ENCODE measurements at places on chromosomes 5 and 9. TPM values are rescaled to one million over a fixed set of nuclear protein-coding genes. Genes with fewer than 3 reads are reported as not detected.

Gene PRELID2
- 16.2 TPM for total RNA-seq

DNA sequence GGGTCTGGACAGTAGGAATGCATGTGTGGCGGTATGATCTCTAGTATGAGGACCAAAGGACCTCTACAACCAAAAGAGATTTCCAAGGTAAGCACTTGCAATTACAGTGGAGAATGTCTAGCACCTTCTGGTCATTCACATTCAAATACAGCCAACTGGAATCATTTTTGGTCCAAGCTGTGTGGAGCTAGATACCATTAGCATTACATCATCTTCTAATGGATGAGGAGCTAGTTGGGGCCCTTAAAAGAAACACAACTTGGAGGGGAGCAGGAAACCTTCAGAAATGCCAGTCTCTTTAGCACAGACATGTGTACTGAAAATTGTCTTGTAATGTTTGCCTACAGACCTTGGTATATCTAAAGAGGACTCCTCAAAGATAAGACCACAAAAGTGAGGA lies 244.7 kb downstream of the BNC2 start:
- H3K4me3 ChIP-seq, result no peak overlapping the region
- peaks cover 41% of the 10 kb centered on the region for H3K4me1 ChIP-seq
- H3K27me3 ChIP-seq, result no peaks in the 10 kb centered on the region
- no peak for DNase-seq
- H3K36me3 ChIP-seq, result no peaks in the 10 kb centered on the region

- no peak overlapping the region for H3K4me3 ChIP-seq
- no peak overlapping the region for H3K27ac ChIP-seq
- no peak for DNase-seq
- H3K27me3 ChIP-seq, result no peaks in the 10 kb centered on the region
These were observed 191.0 kb downstream of the GLIS3 start for GRCh38 chr9:4108754-4109465.

DNA sequence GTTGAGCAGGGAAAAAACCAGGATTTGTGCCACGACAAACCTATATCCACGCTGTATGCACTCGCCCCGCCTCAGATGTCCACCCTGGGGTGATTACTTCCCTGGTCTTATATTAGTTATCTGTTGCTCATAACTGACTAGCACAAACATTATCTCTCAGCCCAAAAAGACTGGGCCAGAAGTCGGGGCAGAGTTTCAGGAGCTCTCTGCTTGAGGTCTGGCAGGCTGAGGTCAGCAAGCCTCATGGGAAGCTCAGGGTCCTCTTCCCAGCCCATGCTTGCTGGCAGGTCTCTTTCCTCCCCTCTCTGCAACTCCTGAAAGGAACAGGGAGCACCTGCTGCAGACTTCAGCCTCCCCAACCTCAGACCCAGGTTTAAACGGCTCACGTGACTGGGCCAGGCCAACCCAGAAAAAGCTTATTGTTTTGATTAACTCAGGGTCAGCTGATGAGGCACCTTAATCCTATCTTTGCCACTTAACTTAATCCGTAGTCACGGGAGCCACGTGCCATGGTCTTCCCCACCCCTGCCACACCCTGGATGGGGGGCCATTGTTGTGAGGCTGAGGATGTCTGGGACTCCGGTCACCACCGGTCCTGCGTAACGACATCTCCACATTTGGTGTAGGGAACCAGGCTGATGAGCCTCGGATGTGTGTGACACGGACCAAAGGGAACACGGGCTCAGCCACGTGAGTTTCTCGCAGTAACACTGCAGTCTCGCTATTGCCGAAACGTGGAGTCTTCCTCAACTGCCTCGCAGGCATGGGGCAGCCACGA lies 123.7 kb upstream of the IRX4 start:
- H3K4me3 ChIP-seq, result no peak overlapping the region
- no peaks in the 10 kb centered on the region for H3K27me3 ChIP-seq
- no peak overlapping the region for H3K27ac ChIP-seq
- no peaks in the 10 kb centered on the region for H3K36me3 ChIP-seq

DNA sequence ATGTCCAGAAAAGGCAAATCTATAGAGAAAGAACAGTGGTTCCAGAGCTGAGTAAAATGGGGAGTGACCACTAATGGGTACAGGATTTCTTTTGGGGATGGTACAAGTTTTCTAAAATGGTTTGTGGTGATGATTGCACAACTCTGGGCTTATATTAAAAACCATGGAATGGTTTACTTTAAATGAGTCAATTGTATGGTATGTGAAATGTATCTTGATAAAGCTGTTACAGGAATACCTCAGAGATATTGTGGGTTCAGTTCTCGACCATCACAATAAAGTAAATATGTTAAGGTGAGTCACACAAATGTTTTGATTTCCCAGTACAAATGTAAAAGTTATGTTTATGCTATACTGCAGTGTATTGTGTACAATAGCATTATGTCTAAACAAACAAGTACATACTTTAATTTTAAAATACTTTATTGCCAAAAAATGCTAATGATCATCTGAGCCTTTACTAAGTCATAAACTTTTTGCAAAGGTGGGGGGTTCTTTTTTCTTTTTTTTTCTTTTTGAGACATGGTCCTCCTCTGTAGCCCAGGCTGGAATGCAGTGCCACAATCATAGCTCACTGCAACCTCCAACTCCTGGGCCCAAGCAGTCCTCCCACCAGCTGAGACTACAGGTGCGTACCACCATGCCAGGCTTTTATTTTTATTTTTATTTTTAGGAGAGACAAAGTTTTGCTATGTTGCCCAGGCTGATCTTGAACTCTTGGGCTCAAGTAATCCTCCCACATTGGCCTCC lies 65.9 kb downstream of the SHOC1 start:
- H3K4me3 ChIP-seq, result no peak overlapping the region
- H3K4me1 ChIP-seq, result no peaks in the 10 kb centered on the region
- no peak for DNase-seq

- H3K36me3 ChIP-seq, result no peaks in the 10 kb centered on the region
- H3K27me3 ChIP-seq, result no peaks in the 10 kb centered on the region
- DNase-seq, result no peak
- no peaks in the 10 kb centered on the region for H3K4me1 ChIP-seq
- no peak overlapping the region for H3K27ac ChIP-seq
These were observed 96.8 kb upstream of the PJA2 start for GRCh38 chr5:109506556-109506955.

DNA sequence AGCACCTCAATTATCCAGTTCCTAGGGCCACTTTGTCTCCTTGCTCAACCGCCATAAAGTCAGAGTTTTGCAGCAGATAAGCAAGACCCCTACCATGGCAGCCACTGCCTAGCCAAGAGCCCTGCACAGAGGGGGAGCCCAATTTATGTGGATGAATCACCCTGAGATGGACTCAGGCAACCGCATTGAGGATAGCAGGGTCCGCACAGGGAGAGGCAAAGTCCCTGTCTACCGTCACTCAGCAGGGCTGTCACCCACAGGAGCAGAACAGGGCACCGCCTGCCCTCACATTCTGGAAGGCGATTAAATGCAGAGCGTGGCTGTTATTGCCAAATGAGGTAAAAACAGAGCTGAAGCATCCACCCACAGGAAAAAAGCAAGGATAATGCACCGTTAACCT lies 1.7 kb downstream of the FBP2 start:
- no peak overlapping the region for H3K27ac ChIP-seq
- no peak for DNase-seq
- H3K4me1 ChIP-seq, result no peaks in the 10 kb centered on the region
- no peak overlapping the region for H3K4me3 ChIP-seq
- H3K27me3 ChIP-seq, result no peaks in the 10 kb centered on the region
- no peaks in the 10 kb centered on the region for H3K36me3 ChIP-seq

DNA sequence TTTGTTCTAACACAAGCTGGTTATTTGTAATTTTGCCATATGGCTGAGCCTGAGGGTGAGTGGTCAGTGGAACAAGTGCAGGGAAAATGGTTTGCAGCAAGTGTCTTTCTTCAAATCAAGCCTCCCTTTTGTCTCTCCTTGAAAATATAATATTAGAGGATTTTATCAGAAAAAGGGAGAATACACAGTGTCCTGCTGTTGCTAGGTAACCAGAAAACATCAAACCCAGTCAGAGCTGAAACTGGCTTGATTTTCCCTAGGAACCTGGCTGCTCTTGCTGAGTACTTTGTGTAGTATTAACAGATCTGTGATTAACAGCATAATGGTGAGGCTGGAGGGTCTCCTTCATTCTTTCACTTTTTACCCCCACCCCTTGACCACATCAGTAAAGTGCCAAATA lies 314.0 kb downstream of the ARHGEF28 start:
- no peak overlapping the region for H3K27ac ChIP-seq
- H3K36me3 ChIP-seq, result no peaks in the 10 kb centered on the region
- DNase-seq, result no peak
- H3K4me3 ChIP-seq, result no peak overlapping the region

- no peak overlapping the region for H3K27ac ChIP-seq
- peaks cover 5% of the 10 kb centered on the region for H3K4me1 ChIP-seq
- H3K36me3 ChIP-seq, result no peaks in the 10 kb centered on the region
- H3K4me3 ChIP-seq, result no peak overlapping the region
- DNase-seq, result no peak
- no peaks in the 10 kb centered on the region for H3K27me3 ChIP-seq
These were observed 427.9 kb downstream of the KCTD16 start for GRCh38 chr5:144598451-144599068.

DNA sequence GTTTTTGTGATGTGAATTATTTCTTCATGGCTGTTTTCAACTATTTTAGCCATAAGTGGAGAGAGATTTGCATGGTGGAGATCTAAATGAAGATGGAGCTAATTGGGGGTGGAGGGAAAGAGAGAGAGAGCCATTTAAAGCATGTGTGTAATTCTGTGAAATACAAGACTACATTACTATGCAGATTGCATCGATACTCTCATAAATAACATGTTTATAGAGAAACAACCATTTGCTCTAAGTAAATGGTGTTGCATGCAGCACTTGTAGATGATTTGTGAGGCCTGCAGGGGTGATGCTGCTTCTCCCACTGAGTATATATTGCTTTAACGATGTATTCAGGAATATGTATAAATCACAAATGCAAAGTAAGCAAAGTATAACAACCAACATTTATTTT lies 270.2 kb upstream of the RIOK2 start:
- no peak overlapping the region for H3K4me3 ChIP-seq
- H3K27me3 ChIP-seq, result no peaks in the 10 kb centered on the region
- H3K36me3 ChIP-seq, result no peaks in the 10 kb centered on the region
- H3K27ac ChIP-seq, result no peak overlapping the region
- no peak for DNase-seq
- no peaks in the 10 kb centered on the region for H3K4me1 ChIP-seq

DNA sequence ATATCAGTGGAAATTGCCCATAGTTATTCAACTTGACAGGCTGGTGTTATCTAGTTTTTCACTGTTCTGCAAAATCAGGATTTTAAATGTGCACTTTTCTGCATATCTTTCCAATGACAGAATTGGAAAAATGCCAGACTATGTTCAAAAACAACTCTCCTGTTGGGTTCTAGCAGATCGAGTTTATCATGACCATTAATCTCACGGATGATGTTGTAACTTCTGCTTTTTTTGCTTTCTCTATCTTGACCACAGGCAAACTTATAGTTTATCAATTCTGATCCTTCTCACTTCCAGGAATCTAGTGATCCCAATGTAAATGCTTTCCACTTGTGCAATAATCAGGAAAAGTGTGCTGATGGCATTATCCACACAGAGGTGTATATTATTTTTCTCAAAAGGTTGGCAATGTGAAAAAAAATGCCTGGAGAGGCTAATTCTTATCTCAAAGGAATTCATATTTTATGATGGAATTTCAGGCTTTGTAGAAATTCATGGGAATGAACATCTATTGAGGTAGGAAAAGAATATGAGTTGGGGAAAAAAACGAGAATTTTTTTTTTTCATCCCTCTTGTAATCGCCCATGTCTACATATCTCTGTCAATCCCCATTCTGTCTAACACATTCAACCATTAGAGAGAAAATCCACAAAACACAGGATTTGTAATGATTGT lies 73.6 kb upstream of the DAB2 start:
- peaks cover 5% of the 10 kb centered on the region for H3K4me1 ChIP-seq
- no peaks in the 10 kb centered on the region for H3K36me3 ChIP-seq
- no peak overlapping the region for H3K4me3 ChIP-seq
- H3K27ac ChIP-seq, result no peak overlapping the region
- H3K27me3 ChIP-seq, result no peaks in the 10 kb centered on the region

GRCh38 chr9:73539881-73540390 lies 388.3 kb downstream of the ANXA1 start:
- H3K4me3 ChIP-seq, result no peak overlapping the region
- no peaks in the 10 kb centered on the region for H3K4me1 ChIP-seq
- no peaks in the 10 kb centered on the region for H3K27me3 ChIP-seq
- H3K36me3 ChIP-seq, result no peaks in the 10 kb centered on the region
- no peak overlapping the region for H3K27ac ChIP-seq

- H3K27me3 ChIP-seq, result no peaks in the 10 kb centered on the region
- H3K4me3 ChIP-seq, result no peak overlapping the region
- no peak overlapping the region for H3K27ac ChIP-seq
These were observed 609.6 kb downstream of the TAF11L14 start for GRCh38 chr5:18243846-18244245.

DNA sequence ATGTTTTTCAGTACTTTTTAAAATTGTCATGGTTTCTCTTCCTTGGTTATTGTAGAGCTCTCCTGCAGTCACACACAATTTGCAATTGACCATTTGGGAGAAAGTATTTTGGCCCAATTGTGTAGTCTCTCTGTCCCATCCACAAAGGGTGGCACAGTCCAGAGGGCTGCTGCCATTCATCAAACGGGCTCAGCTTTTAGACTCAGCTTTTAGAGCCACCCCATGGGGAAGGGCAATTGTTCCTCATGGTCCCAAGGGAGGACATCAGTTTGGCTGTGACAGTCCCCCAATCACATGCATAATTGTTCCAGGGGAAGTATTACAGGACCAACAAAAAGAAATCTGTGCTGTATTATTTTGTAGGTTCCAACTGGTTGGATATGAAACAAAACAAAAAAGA lies 207.6 kb downstream of the ZNF462 start:
- no peaks in the 10 kb centered on the region for H3K27me3 ChIP-seq
- no peaks in the 10 kb centered on the region for H3K4me1 ChIP-seq
- H3K4me3 ChIP-seq, result no peak overlapping the region
- no peaks in the 10 kb centered on the region for H3K36me3 ChIP-seq
- no peak overlapping the region for H3K27ac ChIP-seq

- H3K27ac ChIP-seq, result no peak overlapping the region
- no peaks in the 10 kb centered on the region for H3K36me3 ChIP-seq
- H3K4me1 ChIP-seq, result no peaks in the 10 kb centered on the region
- no peak overlapping the region for H3K4me3 ChIP-seq
These were observed 69.7 kb downstream of the SH3GL2 start for GRCh38 chr9:17648516-17648915.

DNA sequence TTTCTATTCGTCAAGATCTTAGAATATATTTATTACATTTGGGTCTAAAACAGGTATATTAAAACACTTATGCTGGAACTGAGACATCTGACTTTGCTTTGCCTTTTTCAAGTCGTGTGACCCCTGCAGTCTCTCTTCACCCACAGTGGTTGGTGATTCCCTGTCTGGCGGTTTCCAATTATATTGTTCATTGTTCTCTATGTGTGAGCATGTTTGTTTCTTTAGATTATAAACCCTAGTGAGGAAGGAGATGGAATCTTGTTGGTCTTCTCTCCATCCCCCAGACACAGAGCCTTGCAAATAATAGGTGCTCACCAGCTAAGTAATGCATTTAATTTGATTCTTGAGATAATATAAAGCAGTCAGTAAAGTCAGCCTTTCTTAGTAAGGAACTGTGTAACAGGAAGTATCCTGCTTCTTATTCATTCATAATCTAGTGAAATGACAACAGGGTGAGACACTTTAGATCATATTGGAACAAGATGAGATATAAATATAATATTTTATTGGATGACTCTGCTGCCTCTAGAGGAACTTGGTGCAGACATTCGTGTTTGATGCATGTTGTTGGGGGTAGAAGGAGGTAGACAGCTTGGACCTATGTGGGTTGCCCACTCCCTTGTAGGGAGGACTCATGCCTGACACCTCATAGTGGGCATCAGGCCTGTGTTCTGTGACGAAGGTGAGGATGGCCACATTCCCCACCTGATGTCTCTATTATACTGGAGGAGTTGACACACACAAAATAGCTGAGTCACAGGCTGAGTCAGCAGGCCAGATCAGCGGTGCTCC lies 88.1 kb downstream of the FGF1 start:
- peaks cover 5% of the 10 kb centered on the region for H3K4me1 ChIP-seq
- H3K4me3 ChIP-seq, result no peak overlapping the region
- H3K27ac ChIP-seq, result no peak overlapping the region
- no peaks in the 10 kb centered on the region for H3K27me3 ChIP-seq
- H3K36me3 ChIP-seq, result no peaks in the 10 kb centered on the region
